ENCODE measurements at places on chromosomes 2 and 18.

DNA sequence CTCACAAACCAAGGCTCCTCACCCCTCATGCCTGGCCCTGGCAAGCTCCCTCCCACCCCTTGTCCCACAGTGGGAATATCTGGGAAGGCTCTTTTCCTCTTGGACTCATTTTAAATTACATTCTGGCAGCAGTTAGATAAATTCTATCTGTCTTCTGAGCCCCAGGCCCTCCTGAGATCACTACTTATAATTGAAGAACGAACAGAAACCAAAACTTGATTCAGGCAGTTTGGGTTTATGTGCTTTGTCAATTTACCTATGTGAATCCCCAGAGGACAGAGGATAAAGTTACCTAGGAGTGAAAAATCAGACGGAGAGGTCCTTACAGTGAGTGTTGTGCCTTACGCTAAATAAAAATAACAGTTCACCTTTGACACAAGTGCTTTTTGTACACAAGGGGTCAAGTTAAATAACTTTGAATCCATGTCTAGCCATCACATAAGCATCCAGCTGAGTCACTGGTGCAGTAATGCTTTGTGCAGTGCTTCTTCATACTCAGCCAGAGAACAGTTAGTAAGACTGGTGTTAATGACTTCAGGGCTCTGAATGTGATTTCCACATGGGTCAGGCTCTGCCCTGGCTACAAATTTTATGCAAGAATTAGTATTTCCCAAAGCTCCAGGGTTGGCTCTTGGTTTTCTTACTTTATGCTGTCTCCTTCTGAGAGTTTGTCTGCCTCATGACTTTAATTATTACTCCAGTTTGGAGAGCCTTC, 329.3 kb downstream of the INSIG2 start:
- no peak for DNase-seq

GRCh38 chr2:24920809-24921441, 888 bp upstream of the ADCY3 start:
- no peak for DNase-seq

DNA sequence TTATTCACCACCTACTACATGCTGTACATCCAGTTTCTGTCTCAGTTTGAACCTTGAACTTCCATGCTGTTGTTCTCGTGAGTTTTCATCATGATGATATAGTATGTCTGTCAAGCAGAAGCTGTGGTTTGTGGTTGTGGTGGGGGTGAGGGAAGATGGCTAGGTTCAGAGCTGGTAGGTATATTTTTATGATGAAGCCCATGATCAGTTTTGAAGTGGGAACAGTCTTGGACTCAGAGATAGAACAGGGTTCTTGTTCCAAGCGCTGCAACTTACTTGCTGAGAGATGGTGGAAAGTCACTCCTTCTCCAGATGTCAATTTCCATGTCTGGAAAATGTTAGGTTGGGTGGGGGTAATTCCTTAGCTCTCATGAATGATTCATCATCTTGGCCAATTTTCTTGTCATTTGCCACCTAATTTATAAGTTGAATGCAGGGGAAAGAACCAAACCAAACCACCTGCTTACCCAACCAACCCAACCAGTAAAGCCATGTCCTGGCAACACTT, 21.6 kb downstream of the PMAIP1 start:
- DNase-seq: no peak

- no peak for DNase-seq
Observed at GRCh38 chr2:230885463-230886130, 20.9 kb downstream of the ITM2C start.

DNA sequence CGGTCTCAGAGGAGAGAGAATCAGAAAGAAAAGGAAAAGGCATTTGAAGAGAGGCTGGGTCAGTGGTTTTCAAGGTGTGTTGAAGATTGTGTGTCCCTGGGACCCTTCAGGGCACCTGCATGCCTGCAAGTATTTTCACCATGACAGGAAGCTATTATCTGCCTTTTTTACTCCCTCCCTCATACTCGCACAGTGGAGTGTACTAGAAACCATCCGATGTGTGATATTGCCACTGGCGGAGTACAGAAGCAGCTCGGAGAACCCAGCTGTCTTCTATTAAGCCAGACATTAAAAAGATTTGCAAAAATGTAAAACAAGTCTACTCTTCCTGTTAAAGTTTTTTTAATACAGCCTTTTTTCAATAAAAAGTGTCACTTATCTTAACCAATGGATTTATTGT, 33.7 kb upstream of the RFX8 start:
- DNase-seq: no peak

DNA sequence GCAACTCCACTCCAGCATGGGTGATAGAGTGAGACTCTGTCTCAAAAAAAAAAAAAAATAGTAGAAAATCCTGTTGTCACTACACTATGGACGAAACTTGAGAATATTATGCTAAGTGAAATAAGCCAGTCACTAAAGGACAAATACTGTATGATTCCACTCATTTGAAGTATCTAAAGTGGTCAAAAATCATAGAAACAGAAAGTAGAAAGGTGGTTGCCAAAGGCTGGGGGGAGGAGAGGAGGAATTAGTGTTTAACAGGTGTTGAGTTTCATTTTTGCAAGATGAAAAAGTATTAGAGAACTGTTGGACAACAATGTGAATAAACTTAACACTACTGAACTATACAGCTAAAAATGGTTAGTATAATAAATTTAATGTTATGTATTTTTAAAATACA, 18.8 kb upstream of the RMP24 start:
- DNase-seq: no peak

- DNase-seq: no peak
Observed at GRCh38 chr2:96642564-96643360, at the start of gene FER1L5. TSS of gene FER1L5 (plus strand) at chr2:96642764. CDS start at chr2:96642837, 73 bp downstream.

DNA sequence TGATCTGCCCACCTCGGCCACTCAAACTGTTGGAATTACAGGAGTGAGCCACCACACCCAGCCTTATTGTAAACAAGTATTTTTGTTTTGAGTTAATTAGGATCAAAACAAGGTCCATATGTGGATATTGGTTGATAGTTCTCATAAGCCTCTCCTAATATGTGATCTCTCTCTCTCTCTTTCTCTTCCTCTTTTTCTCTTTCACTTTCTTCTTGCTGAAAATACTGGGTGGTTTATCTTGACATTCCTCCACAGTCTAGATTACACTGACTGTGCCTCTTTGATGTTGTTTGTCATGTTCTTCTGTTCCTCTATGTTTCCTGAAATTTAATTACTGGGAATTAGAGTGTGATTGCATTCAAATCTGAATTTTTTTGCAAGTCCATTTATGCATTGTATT, 547.5 kb upstream of the NRXN1 start:
- DNase-seq: no peak

GRCh38 chr2:57902578-57902977, 144.0 kb upstream of the VRK2 start:
- DNase-seq: no peak

DNA sequence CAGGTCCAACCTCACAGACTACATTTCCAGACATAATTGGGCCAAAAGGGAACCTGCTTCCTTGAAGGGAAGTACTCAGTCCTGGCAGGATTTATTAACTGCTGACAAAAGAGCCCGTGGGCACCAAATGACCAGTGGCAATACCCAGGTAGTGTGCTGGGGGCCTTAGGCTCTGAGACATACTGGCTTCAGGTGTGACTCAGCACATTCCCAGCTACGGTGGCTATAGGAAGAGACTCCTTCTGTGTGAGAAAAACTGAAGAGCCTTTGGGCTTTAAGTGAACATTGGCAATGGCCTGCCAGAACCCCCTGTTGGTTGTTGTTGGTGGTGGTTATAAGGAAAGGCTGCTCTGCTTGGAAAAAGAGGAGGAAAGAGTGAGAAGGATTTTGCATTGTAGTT, 401.8 kb downstream of the KCNJ3 start:
- DNase-seq: no peak

DNA sequence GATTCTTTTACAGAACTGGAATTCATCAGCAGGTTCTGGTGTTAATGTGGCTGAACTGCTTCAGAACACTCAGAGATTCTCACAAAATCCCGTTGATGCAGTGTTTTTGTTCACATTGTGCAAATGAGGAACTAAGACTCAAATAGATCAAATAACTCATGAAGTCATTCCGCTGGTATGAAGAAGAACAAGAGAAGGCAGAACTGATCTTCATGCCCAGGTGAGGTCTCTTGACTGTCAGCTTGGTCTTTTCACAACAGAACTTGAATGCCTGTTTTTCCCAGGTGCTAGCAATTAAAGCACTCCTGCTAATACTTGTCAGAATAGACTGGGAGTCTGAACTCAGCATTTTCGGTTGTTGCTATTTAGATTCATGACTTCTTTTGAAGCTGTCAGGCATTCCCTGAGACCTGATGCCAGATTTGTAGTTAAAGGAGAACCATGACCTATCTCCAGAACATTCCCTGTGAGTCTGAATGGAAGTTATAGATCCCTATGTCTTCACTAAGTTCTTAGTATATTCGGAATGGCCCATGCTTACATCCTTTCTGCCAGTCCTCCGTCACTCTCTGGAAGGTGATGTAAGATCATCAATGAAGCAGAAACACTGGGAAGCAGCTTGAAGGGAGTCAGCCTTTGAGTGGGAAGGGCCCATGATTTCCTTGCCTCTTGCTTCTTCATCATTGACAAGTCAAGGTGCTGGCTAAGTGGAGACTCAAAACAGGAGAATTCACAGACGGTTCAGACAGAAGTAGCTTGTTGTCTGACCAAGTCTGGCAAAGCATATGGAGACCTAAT, 155.7 kb downstream of the MTCL1 start:
- DNase-seq: no peak

DNA sequence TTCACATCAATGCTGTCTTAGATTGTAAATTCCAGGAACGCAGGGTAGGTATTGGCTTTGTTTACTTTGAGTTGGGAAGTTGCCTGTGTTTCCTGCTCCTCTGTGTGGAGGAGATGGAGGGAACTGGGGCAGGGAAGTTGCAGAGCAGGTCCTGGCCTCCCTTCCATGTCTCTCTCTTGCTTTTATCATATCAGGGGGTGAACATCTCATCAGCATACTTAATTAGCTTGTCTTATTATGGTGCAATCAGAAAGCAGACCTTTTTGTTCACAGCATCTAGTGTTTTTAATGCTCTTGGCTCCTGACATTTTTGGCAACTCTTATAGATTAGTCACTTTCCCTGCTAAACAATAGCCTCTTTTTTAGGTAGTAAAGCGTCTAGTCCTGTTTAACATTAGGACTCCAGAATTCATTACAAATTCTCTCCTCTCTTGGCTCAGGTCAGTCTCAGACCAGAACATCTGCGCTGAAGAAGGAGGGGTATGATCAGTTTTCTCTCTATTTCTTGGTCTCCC, 11.5 kb upstream of the DIPK1C start:
- DNase-seq: no peak

DNA sequence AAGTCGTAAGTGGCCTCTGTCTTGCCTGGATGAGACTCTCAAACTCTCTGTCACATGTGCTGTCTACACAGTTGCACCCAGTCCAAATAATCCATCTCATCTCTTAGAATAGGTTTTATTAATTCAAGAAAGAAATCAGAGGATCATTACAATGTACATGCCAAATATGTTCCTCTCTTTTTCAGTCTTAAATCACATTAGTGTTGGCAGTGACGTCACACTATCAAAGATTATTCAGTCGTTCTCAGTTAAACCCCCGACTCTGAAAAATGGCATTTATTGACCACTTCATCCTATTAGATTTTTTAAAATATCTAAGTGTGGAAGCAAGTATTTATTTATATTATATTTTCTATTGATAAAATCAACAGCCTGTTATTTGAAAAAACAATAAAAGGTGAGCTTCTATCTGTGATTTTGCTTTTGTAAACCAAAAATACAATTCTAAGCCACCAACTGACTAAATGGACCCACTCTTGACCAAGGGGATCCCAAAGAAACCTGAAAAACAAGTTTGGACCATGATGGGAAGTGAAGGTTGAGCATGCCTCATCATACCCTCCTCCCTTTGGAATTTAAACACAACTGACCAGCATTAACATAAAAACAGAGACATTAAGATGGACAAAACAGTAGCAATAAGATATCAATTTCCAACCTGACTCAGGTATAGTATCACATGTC, 1894.4 kb upstream of the LRRTM1 start:
- no peak for DNase-seq

DNA sequence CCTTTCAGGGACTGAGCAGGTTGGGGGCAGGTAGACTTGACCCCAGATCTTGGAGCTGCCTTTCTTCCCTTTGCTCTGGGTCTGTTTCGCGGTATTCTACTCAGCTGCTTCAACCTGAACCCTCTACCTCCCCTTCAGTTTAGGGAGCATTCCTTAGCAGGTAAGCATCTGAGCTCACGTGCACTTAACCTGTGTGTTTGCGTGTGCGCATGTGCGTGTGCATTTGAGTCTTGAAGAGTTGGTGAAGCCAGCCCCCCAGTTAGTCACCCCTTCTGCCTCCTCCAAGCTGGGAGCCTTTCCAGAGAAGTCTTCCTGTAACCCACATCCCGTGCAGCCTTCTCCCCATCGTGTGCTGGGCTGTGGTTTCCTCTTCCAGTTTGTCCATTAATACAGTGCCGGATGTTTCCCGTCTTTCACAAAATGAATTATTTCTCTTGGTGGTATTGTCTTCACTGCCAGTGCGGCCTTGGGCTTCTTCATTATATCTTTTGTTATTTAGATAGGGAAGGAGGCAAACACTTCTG, 33.2 kb downstream of the B3GNT2 start:
- DNase-seq: no peak

- no peak for DNase-seq
Observed at GRCh38 chr18:22279741-22280452, 110.5 kb downstream of the GATA6 start.

DNA sequence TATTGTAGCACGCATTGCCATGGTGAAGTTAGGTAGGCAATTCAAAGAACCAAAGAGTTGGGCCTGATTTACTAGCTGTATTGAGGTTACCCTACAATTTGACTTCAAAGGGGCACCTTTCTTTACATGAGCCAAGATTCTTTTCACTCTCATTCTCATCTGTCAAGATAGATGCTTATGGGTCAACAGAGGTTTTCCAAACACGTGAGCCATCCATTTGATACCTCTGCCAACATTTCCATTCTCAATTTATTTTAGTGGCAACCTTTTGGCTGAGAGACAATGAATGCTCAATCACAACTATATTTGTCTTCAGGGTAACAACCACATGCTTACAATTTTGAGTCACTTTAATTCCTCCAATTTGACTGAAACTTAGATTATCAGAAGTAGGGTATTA, 370.6 kb upstream of the CDH20 start:
- no peak for DNase-seq

- DNase-seq: no peak
Observed at GRCh38 chr2:4840791-4841190, 851.4 kb upstream of the SOX11 start.

DNA sequence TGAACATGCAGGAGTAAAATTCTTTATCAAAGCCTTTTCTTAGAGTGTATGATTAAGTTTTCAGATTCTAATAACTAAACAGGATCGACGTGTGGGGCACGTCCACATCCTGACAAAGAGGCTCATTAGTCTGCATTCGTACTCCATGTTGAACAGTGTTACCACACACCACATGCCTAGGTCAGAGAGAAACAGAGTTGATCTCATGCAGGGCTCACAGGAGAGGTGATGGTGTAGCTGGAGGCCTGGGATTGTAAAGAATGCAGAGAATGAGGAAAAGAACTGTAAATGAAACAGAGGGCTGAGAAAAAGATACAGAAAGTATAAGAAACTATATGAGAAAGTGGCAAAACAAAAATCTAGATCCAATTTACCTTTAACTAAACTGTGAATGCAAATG, 632.5 kb downstream of the BCL11A start:
- DNase-seq: no peak

GRCh38 chr18:79380816-79381806, 14.6 kb upstream of the NFATC1 start:
- no peak for DNase-seq
